Pancreas (tissue), 10 donors: ENCODE measurements at places on chromosomes 7 and 10.

DNA sequence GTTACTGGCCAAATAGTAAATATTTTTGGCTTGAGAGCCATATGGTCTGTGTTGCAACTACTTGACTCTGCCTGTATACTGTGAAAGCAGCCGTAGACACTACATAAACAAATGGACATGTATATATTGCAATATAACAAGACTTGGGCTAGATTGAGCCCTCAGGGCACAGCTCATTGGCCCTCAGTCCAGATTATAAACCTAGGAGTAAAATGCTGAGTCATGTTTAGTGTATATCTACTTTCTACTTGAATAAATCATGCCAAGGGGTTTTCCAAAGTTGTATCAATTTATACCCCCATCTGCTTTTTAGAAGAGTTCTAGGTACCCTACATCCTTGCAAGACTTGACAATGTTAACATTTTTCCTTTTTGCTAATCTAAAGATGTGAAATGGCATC is 27.4 kb upstream of the POU6F2 start:
- no peak for DNase-seq

GRCh38 chr10:69232252-69232651 is 12.1 kb downstream of the HKDC1 start:
- no peak for DNase-seq

- no peak for DNase-seq
Measured at GRCh38 chr10:16909271-16909767, 92.1 kb upstream of the RSU1 start.

GRCh38 chr10:103806395-103807187 is 48.8 kb downstream of the SH3PXD2A start:
- no peak for DNase-seq

- DNase-seq, result no peak
Measured at GRCh38 chr7:47401611-47402570, 180.0 kb downstream of the TNS3 start.

GRCh38 chr10:72691470-72691862 is 477 bp upstream of the MCU start:
- no peak for DNase-seq

DNA sequence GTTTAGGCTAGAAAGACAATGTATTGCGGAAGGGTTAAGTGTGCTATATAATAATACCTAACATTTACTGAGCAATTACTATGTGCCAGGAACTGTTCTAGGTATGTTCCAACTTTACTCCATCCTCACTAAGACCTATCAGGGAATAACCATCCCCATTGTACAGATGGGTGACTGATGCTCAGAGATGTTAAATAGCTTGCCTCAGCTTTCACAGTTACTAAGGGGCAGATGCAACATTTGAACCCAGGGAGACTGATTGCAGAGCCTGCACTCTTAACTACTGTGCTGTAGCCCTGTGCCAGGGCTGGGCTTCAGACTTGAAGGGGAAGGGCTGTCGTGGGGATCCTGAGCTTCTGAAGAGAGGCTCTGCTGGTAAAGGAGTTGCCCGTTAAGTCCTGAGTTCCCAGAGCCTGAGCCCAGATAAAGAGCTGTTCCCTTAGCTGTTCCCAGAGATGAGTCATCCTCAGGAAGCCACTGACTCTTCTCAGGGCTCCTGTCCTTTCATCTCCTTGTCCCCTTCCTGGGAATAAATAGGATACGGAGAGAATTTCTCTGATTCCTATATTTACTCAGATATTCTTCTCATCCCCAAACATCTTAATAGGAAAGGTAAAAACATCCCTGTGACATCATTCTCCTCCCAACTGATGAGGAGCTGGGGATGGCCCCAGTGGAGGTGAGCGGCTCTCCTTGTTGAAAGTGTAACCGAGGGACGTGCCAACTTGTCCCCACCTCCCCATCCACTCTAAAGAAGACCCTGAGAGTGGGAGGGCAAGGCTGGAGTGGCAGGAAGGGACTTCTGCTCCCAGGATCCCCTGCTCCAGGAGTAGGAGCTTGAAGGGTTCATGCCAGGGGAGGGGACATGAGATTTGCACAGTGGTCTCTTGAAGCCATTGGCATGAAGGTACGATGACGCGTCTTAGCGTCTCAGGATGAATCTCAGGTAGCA is 28.0 kb upstream of the HABP2 start:
- DNase-seq, result no peak

GRCh38 chr10:36670621-36671402 is 454.6 kb upstream of the ANKRD30A start:
- DNase-seq, result no peak

GRCh38 chr10:78292250-78292981 is 258.8 kb downstream of the RPS24 start:
- no peak for DNase-seq

DNA sequence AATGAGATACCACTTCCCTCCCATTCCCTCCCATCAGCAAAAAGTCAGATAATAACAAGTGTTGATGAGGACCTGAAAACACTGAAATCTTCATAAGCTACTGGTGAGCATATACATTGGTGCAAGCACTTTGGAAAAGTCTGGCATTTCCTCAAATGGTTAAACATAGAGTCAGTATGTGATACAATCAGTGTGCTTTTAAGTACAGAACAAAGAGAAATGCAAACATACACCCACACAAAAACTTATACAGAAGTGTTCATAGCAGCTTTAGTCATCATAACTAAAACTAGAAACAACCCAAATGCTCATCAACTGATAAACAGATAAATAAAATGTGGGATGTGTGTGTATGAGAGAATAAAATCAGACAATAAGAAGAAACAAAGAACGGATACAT is 261.9 kb downstream of the ELMO1 start:
- no peak for DNase-seq

GRCh38 chr7:20197125-20197748 is 19.9 kb downstream of the MACC1 start:
- DNase-seq, result no peak

GRCh38 chr10:125208854-125209565 is 48.6 kb upstream of the CTBP2 start:
- DNase-seq, result no peak

GRCh38 chr7:133560900-133561299 is 308.0 kb downstream of the EXOC4 start:
- DNase-seq, result no peak

GRCh38 chr10:71333129-71333887 is 14.2 kb downstream of the SLC29A3 start:
- DNase-seq, result no peak

DNA sequence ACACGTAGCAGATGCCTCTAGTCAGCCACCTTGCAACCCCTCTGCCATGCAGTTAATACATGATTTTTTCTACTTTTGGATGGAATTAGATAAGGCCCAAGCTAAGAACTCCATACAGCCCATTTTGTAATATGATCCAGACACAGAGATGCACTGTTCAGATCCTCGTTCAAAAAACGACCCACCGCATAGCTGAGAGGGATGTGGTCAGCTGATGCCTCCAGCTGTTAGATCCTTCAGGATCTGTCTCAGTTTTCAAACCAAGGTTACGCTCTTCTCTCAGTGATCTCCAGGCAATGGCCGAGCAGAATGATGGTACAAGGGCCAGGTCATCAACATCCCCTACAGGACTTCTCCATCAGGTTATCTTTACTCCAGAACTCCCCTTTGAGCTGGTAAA is 881.7 kb upstream of the C7orf33 start:
- DNase-seq, result no peak

DNA sequence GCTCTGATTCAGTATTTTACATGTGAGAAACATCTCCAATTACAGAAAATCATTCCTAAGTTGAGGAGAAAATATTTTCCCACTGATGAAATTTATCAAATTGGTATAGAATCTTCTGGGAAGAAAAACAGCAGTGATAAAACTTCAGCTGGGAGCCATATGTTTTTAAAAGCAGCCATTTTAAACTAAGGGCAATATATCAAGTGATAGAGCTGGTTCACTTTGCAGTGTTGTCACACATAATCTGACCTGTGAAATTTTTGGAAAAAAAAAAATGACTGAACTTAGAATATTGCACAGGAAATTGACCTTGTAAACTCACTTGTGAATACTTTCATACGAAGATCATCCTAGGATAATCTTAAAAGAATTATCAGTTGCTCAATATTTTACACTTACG is 10.5 kb upstream of the EZH2 start:
- no peak for DNase-seq

DNA sequence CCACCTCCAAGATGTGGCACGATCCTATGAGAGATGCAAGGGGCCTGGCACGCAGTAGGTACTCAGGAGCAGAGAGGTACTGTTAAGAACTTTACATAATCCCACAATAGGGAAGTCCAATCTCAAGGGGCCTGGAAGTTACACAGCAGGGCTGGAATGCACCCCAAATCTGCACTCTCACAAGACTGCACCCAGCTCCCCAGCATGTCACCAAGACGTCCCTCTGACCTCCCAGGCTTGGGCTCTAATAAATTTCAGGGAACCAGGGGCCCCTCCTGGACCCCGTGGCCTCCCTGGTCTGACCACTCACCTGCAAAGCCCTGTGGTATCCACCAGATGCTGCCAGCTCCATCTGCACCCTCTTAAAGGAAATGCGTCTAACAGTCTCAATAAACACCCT is 94.9 kb downstream of the OAT start:
- no peak for DNase-seq

GRCh38 chr7:33039257-33039902 is 23.2 kb downstream of the NT5C3A start:
- DNase-seq, result no peak

- no peak for DNase-seq
Measured at GRCh38 chr7:31074120-31074383, 21.9 kb downstream of the ADCYAP1R1 start.

DNA sequence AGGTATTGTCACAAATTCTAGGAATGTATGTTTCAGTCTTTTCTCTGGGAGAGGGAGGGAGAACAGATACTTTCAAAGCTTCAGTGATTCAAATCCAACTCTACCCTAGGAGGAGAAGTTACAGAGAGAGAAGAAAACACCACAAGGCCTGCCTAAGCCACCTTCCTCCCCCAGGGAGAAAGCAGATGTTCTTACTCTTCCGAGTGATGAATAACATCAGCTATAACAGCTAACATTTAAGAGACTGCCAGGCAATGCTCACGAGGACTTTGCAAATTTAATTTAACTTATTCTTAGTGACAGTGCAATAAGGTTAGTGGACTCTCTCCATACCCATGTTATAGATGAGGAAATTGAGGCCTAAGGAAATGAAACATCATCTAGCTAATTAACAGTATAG is 36.8 kb downstream of the TAS2R41 start:
- DNase-seq, result no peak

DNA sequence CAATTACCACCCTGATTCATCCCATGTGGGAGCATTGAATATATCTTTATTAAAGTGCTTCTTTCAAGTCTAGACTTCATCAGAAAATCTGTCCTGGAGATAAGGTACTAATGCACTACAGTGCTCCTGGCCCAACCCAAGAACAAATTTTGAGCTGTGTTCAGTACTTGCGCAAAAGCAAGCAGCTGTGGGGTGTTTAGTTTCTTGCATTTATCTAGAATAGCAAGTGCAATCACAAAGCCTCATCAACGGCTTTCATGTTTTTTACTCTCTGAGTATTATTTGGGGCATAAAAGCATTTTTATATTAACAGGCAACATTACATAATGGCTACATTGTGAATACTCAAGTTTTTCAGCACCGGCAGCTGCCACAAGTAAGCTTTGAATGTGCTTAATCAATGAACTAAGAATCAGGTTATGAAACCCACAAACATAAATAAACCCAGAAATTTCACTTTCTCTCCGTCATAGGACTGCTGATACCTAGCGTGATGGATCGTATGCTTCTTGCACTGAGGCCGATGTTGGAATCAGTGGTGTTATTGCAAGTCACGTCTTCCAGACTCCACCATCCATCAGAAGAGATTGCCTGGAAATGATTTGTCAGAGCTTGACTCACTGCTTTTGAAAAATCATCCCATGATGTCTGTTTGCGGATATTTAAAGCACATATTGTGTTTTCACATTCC is 113.1 kb downstream of the CTTNBP2 start:
- DNase-seq, result no peak

GRCh38 chr7:103691291-103691690 is 245.3 kb upstream of the SLC26A5 start:
- DNase-seq, result no peak

DNA sequence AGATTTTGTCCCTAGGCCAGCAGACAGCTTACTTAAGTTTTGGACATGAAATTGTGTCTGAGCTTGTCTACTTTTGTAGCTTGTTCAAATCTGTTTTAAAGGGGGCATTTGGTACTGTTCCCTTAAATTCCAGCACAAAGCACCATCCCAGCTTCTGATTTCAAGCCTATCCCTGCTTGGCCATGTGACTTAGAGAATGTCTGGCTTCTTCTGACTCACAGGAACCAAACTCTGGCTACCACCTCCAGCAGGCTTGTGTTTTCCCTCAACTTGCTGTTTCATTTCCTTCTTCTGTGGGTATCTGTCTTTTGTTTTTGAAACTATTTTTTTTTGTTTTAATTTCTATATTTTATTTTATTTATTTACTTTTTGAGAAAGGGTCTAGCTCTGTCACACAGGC is 97.9 kb upstream of the FZD8 start:
- no peak for DNase-seq

DNA sequence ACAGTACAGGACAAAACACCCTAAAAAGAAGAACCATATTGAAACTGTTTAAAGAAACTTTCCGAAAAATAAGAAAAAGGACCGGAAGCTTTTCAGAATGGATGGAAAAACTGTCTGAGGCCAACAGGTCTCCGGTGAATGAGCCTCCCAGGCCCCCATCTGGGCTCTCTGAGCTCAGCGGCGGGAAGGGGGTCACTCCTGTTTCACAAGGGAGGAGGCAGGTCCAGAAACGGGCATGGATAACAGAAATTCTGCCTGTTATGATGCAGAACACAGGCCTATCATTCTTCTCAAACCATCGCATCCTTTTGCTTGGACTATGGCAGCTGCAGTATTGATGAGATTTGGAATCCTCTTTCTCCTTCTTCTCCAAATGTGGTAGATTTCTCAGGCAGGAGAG is 58.9 kb upstream of the SHH start:
- DNase-seq, result no peak

DNA sequence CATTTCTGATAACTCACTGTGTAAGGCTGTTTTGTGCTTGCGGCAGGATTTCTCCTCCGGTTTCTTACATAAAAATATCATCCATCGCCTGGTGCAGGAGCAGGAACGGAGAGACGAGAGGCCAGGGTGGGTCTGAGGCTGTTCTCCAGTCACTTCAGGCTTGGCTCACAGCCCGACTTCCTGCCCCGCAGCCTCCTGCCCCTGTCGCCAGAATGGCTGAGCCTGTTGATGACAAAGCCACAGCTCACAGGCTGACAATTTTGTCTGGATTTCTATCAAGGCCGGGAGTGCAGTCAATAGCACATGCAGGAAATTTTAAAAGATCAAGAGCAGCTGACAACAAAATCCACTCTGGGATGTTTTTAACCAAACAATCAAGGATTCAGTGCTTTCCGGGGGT is 229.7 kb upstream of the ZNF32 start:
- no peak for DNase-seq

- no peak for DNase-seq
Measured at GRCh38 chr10:72834183-72834825, 59.2 kb upstream of the OIT3 start.

DNA sequence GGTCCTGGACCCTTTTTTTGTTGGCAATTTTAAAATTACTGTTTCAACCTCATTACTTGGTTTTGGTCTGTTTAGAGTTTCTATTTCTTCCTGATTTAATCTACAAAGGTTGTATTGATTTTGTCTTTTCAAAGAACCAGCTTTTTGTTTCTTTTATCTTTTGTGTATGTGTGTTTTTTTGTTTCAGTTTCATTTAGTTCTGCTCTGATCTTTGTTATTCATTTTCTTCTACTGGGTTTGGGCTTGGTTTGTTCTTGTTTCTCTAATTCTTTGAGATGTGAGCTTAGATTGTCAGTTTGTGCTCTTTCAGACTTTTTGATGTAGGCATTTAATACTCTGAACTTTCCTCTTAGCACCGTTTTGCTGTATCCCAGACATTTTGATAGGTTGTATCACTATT is 8.5 kb upstream of the MRPS33 start:
- DNase-seq, result no peak
